ENCODE measurements at places on chromosomes 11 and 22.

GRCh38 chr11:115707180-115707905 lies 203.1 kb upstream of the CADM1 start:
- no peak for DNase-seq

- DNase-seq, result no peak
Observed at GRCh38 chr11:61460474-61460881, 30.6 kb downstream of the SDHAF2 start.

- DNase-seq, result no peak
Observed at GRCh38 chr11:39741066-39741465, 1718.4 kb downstream of the LRRC4C start.

DNA sequence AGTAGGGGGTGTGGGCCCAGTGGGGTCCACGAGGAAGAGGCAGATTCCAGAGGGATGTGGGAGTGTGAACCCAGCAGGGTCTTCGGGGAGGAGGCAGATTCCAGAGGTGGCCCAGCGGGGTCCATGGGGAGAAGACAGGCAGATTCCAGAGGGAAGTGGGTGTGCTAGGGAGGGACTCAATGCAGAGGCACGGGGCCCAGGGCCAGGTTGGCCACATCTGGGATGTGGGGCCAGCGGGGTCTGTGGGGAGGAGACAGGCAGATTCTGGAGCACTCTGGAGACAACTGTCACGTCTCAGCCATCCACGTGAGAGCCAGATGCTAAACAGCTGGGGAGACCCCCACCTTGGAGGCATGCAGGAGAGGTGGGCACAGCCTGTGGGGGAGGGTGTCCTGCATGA lies 582.6 kb downstream of the TBC1D22A start:
- no peak for DNase-seq

DNA sequence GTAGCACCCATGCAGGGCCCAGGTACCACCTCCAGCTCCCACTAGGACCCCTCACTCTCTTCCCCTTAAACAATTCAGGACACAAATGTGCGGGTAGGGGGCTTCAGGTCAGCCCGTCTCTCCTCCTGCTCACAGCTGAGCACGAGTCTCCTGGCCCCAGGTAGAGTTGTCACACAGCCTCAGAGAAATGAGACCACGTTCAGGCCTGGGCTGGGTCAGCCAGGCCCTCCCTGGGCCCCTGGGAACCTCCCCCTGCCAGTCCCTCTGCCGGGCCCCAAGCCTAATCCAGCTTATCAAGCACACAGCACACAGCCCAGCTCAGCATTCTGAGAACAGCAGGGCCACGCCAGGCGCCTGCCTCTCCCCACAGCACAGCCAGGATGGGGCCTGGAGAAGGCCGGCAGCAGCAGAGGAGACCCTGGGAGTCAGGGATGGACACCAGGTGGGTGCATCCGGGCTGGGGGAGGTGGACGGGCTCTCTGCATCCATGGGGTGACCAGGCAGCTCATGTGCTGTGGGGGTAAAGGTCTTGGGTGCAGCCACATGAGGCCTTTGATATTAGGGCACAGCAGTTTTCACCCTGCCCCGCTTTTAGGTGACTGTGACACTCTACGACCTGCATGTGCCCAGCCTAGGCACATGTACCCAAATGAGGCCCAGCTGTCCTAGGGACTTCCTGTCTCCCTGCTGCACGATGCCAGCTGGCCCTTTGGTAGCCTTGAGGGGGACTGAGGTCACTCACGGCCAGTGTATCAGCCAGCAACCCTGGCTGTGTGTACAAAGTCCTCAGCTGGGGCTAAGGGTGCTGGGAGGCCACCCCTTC lies 87.0 kb downstream of the MORC2 start:
- no peak for DNase-seq

DNA sequence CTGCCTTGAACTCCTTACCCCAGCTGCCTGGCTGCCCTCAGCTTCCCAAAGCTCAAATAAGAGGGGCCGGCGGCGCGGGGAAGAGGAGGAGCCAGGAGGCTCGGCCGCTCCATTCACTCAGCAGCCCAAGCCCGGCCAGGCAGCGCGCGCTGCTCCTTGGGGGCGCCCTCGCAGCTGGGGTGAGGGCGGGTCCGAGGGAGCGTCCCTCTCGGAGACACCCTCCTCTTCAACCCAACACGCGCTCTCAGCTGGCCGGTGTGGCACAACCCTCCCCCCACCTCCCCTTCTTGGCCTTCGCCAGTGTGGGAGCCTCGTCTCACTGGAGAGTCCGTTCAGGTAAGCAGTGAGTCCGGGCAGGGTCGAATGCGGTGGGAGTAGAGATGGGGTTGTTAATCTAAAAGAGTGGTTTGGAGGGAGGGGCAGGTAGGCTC lies at the start of gene WT1:
WT1 (minus strand) TSS at position 29 of the 431 bp plus-strand sequence.
- no peak for DNase-seq

DNA sequence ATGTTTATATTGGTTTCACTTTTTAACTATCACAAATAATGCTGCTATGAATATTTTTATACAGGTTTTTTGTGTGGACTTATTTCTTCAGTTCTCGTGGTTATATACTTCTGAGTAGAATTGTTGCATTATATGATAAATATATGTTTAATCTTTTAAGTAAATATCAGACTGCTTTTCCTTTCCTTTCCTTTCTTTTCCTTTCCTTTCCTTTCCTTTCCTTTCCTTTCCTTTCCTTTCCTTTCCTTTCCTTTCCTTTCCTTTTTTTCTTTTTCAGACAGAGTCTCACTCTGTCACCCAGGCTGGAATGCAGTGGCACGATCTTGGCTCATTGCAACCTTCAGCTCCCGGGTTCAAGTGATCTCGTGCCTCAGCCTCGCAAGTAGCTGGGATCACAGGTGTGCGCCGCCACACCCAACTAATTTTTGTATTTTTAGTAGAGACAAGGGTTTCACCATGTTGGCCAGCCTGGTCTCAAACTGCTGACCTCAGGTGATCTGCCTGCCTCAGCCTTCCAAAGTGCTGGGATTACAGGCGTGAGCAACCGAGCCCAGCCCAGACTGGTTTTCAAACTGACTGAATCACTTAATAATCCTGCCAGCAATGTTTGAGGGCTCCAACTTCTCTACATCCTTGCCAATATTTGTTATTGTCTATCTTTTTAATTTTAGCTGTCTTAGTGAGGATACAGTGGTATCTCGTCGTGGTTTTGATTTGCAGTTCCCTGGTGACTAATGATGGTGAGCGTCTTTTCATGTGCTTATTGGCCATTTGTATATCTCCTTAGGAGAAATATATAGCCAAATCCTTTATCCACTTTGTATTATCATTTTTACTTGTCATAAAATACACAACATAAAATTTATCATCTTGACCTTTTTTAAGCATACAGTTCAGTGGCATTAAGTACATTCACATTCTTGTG lies 21.9 kb downstream of the HTR3B start:
- no peak for DNase-seq

DNA sequence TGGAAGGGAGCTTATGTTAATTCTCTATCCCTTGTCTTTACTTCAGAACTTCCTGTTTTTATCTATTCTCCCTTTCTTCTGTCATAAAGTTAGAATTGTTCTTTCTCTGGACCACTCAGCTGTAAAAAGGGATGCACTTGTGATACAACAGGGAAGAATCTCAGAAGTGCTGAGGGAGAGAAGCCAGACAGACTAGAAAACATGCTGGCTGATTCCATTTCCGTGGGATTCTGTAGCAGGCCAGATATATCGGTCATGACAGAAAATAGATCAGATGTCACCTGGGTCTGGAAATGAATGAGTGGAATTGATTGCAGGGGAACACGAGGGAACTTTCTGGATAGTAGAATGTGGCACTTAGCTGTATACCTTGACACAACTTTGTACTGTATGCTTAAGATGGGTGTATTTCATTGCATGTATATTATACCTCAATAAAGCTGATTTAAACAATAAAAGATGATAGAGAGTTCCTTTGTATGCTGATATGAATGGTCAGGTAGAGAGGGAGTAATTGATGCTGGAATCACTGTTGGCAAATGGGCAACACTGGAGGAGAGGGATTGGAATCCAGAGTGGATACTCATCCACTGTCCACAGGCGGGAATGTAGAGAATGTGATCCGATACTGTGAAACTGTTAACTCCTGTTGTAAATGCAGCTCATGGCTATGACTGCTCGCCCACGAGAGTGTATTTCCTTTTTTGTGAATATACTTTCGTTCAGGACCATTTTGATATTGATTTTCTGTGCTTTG lies 59.6 kb downstream of the ATXN10 start:
- DNase-seq, result no peak

GRCh38 chr11:126268361-126268707 lies 361 bp downstream of the SRPRA start:
- DNase-seq, result no peak

DNA sequence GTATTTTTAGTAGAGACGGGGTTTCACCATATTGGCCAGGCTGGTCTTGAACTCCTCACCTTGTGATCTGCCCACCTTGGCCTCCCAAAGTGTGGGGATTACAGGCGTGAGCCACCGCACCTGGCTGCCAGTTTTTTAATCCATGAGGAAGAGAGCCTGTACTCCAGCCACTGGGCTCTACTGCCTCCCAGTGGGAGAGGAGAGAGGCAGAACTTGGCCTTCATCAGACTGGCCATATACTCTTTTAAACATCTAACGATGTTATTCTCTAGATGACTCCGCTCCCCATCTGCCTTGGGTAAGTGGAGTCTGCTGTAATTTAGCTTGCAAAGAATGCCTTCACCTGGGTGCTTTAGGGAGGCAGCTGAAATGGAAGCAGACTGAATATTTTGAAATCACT lies 34.6 kb downstream of the SLC6A5 start:
- no peak for DNase-seq

- no peak for DNase-seq
Observed at GRCh38 chr11:123197711-123198110, 2.7 kb upstream of the CLMP start.

DNA sequence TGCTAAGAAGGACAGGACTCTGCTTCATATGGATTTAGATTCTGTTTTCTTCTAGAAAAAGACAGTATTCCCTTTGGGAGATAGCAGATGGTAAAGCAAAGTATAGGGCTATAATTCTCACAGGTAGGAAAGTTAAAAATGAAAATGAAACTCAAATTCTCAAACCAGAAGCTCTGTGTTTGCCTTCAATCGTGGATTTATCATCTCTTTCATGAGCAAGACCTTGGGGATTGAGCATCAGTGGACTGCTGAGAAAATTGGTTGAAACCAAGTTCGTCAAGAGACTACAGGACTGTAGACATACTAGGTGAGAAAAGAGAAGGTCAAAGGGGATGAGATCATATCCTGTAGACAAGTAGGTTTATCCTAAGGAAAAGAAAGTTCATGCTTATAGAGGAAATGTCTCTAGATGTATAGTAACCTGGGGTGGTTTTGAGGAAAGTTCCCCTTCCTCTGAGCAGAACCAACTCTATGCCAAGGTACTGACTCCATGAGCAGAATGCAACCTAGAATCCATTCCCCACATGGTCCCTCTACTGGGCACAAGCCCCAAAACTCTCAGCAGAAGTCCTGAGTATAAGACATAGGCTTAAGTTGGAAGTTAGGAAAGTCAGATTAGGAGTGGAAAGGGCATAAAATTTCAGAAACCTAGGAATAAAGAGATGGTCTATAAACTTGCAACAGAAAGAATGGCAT lies 46.5 kb downstream of the SLC5A12 start:
- no peak for DNase-seq

GRCh38 chr11:84345597-84345996 lies 1059.4 kb upstream of the CCDC90B start:
- DNase-seq, result no peak

DNA sequence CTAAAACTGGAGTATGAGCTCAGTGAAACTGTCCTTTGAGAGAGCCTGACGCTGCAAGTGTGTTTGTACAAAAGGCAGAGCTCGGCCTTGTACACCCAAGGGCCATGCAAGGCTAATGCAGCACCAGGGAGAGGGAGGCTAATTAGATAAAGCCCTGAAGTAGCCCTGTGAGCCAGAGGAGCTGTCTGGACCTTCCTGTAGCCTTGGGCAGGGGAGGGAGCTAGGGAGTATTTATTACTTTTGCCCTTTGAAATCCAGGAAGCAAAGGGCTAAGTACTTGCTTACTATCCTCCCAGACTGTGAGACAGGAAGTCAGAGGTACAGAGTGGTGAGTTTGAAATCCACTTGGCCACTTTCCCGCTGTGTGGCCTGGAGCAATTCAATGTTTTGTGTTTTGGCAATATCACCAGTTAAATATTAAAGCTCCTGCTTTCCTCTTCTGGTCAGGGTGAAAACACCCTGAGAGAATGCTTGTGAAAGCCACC lies 10.2 kb upstream of the LDHA start:
- DNase-seq, result no peak

DNA sequence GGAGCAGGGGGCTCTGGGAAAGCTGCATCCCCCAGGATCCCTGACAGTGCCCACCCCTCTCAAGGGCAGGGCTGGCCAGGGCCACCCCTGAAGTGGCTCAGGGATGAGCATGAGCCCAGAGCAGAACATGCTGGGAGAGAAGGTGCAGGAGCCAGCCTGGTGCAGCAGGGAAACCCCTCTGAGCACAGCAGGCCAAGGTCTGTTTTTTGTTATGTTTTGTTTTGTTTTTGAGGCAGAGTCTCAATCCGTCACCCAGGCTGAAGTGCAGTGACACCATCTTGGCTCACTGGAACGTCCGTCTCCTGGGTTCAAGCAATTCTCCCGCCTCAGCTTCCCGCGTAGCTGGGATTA lies 792 bp upstream of the SBF1 start:
- no peak for DNase-seq

DNA sequence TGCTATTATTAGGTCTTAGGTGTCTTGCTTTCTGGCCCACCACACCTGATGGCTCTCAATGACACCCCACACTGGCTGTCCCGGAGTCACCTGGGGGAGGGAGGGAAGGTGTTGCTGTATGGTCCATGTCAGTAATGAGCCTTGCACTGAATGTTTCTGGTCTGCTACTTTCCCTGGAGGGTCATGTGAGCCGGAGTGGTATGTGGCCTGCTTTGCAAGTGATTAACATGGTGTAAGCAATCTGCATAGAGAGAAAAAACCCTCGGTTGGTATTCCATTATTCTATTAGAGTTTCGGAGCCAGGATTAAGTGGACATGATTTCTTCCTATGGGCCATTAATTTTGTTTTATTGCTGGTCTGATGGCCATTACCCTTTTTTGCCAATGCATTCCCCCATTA lies 63.9 kb downstream of the PKNOX2 start:
- no peak for DNase-seq

DNA sequence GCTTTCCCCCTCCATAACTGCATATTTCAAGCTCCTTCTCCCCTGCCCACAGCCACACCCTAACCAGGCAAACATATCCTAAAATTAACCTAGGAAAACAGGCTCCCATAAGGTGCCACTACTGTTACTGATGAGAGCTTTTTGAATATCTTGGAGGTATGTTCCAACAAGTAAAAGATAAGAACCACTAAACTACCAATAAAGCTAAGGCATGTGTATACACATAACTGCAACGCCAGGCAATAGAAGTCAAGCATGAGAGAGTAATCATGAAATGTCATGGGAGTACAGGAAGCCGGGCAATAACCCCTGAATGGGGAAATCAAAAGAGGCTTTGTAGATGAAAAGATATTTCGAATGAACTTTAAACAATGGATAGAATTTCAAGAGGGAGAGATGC lies 9.3 kb downstream of the MMP13 start:
- DNase-seq, result no peak

- DNase-seq, result no peak
Observed at GRCh38 chr22:42632096-42632495, 8.3 kb downstream of the ATP5MGL start.

Measured in stimulated activated CD8-positive, alpha-beta memory T cell treated with anti-CD3 and anti-CD28 coated beads, Interleukin-4, amount 100 ng/mL, for 4 hours (primary cell).